Suprapubic skin (tissue), 4 donors: ENCODE measurements at places on chromosomes 2 and 18.

DNA sequence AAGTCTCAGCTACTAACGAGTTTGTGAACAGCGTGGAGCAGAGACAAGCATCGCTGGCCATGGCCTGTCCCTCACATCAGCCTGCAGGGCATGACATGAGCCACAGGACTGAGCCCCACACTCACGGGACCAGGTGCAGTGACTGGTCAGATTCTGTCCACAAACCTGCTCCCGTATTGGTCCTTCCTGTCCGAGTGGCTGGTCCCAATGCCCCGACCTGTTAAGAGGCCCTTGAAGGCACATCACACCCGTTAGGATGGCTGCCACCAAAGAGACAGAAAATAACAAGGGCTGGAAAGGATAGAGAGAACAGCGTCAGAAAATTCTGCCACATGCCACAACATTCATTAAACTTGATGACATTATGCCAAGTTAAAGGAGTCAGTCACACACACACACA is 403.2 kb upstream of the MYT1L start:
- peaks cover 5% of the 10 kb centered on the region for H3K27me3 ChIP-seq
- peaks cover 7% of the 10 kb centered on the region for H3K4me1 ChIP-seq
- H3K36me3 ChIP-seq: no peaks in the 10 kb centered on the region
- DNase-seq: no peak

DNA sequence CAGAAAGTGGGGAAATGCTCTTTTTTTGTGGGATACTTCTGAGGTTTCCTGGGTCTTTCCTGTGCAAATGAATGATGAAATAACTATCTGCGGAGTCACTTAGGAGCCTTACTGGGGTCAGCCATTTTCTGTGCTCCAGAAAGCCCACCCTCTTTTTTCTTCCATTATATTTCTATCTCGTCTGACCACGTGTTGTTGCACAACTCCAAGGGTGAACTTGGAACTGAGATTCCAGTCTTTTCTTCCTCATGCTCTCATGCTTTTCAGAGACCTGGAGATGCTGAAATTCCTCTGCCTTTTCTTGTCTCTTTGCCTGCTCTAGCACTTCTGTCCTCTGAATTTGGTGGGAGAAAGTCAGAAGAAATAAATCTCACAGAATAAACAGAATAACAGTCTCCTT is 4.8 kb upstream of the SCYGR5 start:
- H3K36me3 ChIP-seq: no peaks in the 10 kb centered on the region
- no peaks in the 10 kb centered on the region for H3K4me1 ChIP-seq
- no peaks in the 10 kb centered on the region for H3K27me3 ChIP-seq
- no peak overlapping the region for H3K4me3 ChIP-seq
- DNase-seq: no peak
- no peak overlapping the region for H3K27ac ChIP-seq

DNA sequence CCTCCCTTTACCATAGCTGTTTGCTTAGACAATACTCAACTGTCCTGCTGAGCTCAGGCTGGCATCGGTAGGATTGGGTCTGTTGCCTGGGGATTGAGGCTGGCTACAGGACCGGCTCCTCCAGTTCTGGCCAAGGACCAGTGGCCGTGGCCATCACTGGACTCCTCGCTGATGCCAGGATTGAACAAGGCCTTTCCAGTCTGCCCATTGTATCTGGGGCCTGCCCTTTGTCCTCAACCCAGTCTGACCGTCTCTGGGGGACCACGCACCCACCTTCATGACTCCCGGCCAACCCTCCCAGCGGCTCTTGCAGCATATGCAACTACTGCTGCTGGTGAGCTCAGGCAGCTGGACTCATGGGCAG is 28.7 kb downstream of the SH2D6 start:
- no peaks in the 10 kb centered on the region for H3K36me3 ChIP-seq
- H3K4me3 ChIP-seq: no peak overlapping the region
- no peak overlapping the region for H3K27ac ChIP-seq
- H3K4me1 ChIP-seq: peaks cover 14% of the 10 kb centered on the region

DNA sequence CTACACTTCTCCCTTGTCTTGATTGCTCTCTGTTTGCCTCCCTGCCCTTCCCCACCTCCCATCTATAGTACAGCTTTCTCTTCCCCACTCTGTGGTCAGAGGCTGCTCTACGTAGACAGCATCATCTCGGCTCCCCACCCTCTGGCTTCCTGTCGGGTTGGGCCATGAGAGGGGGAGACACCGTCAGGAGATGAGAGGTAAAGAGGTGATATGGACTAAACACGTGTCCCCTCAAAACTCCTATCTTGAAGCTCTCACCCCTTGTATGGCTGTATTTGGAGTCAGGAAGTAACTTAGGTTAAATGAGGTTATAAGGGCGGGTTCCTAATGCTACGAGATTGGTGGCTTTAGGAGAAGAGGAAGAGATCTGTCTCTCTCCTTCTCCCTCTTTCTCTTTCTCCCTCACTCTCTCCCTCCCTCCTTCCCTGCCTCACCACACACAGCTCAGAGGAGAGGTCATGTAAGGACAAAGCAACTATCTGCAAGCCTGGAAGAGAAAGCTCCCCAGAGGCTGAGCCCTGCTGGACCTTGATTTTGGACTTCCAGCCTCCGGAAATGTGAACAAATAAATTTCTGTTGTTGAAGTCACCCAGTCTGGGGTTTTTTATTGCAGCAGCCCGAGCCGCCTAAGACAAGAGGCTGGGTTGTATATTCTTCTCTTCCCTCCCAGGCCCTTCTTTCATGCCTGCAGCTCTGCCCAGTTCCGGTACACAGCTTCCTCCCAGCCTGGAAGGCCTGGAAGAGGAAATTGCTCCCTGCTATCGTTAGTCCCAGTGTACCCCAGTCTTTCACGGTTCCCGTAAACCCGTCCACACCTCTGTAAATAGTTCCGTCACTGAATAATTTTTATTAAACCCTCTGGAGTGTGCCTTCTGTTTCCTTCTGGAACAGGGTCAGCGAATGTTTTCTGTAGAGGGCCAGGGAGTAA is 138.0 kb downstream of the AKAIN1 start:
- no peak overlapping the region for H3K27ac ChIP-seq
- H3K27me3 ChIP-seq: no peaks in the 10 kb centered on the region
- peaks cover 3% of the 10 kb centered on the region for H3K4me1 ChIP-seq
- H3K36me3 ChIP-seq: no peaks in the 10 kb centered on the region

DNA sequence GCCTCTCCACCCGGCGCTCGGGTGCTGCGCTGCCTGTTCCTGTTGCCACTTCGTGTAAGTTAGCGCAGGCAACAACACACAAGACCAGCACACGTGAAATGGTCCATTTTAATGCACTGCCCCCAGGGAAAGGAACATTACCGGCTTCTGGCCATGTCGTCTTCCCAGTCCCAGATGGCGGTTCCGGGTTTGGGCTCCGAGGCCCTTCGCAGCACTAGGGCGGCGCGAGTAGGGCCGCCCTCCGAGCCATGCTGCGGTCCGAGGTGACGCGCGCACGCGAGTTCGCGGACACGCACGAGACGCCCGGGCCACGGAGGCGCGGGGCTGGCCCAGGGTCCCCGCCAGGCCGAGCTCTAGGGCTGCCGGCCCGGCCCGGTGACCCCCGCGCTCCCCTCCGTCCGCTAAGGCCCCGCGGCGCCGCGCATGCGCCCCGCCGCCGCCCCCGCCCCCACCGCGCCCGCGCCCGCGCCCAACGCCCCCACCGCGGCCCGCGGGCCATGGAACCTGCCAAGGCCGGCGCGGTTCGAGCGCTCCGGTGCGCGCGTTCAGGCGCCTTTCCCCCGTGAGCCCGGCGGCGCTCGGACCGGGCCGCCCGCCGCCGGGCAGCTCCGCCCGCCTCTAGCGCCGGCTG is 367 bp upstream of the ZNF236 start:
- peak overlapping the region; percentile 94 for H3K27ac ChIP-seq
- no peaks in the 10 kb centered on the region for H3K36me3 ChIP-seq
- no peaks in the 10 kb centered on the region for H3K27me3 ChIP-seq

GRCh38 chr2:85986121-85986520 is 97.3 kb upstream of the ST3GAL5 start:
- H3K4me3 ChIP-seq: no peak overlapping the region
- DNase-seq: no peak
- no peak overlapping the region for H3K27ac ChIP-seq
- H3K36me3 ChIP-seq: no peaks in the 10 kb centered on the region
- H3K27me3 ChIP-seq: no peaks in the 10 kb centered on the region

DNA sequence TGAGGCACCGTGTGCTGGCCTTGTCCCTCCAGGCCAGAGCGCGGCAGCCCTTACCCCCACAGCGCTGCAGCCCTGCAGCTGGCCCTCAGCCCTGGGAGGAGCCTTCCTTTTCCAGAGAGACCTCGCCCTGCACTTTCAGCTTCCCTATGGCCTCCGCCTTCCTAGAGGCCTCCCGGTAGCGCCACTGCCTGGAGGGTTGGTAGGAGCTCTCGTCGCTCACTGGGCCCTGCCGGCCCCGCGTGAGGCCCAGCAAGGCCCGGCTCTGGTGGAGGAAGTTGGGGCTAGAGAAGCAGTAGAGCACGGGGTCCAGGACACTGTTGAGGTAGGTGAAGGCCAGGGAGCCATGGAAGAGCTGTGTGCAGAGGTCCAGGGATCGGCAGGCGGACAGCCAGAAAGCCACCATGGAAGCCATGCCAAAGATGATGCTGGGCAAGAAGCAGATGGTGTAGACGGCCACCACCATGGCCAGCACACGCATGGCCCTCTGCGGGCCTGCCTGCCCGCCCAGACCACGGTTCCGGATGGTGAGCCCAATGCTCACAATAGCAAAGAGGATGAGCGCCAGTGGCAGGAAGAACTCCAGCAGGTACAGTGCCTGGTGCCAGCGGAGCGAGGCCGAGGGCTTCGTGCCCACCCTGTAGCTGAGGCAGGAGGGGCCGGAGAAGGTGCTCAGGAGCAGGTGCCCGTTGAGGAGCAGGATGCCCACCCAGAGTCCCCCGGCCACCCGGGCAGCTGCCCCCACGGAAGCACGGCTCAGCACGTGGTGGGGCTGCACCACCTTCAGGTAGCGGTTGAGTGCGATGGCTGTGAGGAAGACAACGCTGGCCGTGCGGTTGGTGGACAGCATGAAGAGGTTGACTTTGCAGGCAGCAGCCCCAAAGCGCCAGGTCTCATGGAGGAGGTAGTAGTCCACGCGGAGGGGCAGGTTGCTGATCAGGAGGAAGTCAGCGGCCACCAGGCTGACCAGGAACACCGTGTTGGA is 821 bp downstream of the OXER1 start:
- no peak overlapping the region for H3K27ac ChIP-seq
- no peak for DNase-seq
- H3K36me3 ChIP-seq: peaks cover 7% of the 10 kb centered on the region
- no peaks in the 10 kb centered on the region for H3K27me3 ChIP-seq
- no peaks in the 10 kb centered on the region for H3K4me1 ChIP-seq

GRCh38 chr2:153005071-153005730 is 286.8 kb downstream of the ARL6IP6 start:
- DNase-seq: no peak
- no peaks in the 10 kb centered on the region for H3K4me1 ChIP-seq
- no peaks in the 10 kb centered on the region for H3K27me3 ChIP-seq
- H3K4me3 ChIP-seq: no peak overlapping the region
- no peak overlapping the region for H3K27ac ChIP-seq

GRCh38 chr2:224669449-224669848 is 46.7 kb downstream of the CCDC195 start:
- H3K4me1 ChIP-seq: no peaks in the 10 kb centered on the region
- H3K36me3 ChIP-seq: no peaks in the 10 kb centered on the region
- H3K27ac ChIP-seq: no peak overlapping the region
- H3K27me3 ChIP-seq: no peaks in the 10 kb centered on the region
- H3K4me3 ChIP-seq: no peak overlapping the region
- DNase-seq: no peak

- H3K27me3 ChIP-seq: no peaks in the 10 kb centered on the region
- H3K4me1 ChIP-seq: no peaks in the 10 kb centered on the region
- DNase-seq: no peak
- no peak overlapping the region for H3K4me3 ChIP-seq
- no peak overlapping the region for H3K27ac ChIP-seq
- no peaks in the 10 kb centered on the region for H3K36me3 ChIP-seq
These were observed 508.3 kb downstream of the TSN start for GRCh38 chr2:122263746-122264145.

DNA sequence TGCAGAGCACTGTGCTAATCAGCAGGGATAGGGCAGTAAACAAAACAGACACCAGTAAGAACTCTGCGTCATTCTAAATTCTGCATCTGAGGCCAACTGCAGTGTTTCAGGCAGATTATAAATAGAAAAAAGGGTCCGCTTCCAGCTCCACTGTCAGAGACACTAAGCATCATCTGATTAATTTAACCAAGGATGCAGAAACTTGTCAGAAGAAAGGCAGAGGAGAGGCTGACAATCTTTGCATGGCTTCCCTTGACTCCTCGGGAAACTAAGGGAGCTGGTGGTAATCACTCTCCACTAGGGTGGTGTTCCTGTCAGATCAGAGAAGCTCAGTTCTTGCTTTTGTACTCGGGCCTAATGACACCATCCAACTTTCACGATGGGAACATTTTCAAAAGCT is 123.5 kb downstream of the DNAH6 start:
- no peaks in the 10 kb centered on the region for H3K27me3 ChIP-seq
- no peaks in the 10 kb centered on the region for H3K36me3 ChIP-seq
- no peak for DNase-seq
- no peaks in the 10 kb centered on the region for H3K4me1 ChIP-seq
- H3K27ac ChIP-seq: no peak overlapping the region
- no peak overlapping the region for H3K4me3 ChIP-seq

GRCh38 chr2:241659150-241659739 is 21.8 kb downstream of the ATG4B start:
- H3K27me3 ChIP-seq: no peaks in the 10 kb centered on the region
- no peak overlapping the region for H3K4me3 ChIP-seq
- H3K27ac ChIP-seq: no peak overlapping the region
- peaks cover 71% of the 10 kb centered on the region for H3K36me3 ChIP-seq

GRCh38 chr2:211401328-211401727 is 844.9 kb downstream of the CPS1 start:
- no peaks in the 10 kb centered on the region for H3K27me3 ChIP-seq
- H3K4me3 ChIP-seq: no peak overlapping the region
- no peaks in the 10 kb centered on the region for H3K36me3 ChIP-seq

GRCh38 chr18:35732636-35733035 is 151.1 kb downstream of the GALNT1 start:
- H3K27me3 ChIP-seq: no peaks in the 10 kb centered on the region
- no peak overlapping the region for H3K27ac ChIP-seq
- no peak overlapping the region for H3K4me3 ChIP-seq
- DNase-seq: no peak

DNA sequence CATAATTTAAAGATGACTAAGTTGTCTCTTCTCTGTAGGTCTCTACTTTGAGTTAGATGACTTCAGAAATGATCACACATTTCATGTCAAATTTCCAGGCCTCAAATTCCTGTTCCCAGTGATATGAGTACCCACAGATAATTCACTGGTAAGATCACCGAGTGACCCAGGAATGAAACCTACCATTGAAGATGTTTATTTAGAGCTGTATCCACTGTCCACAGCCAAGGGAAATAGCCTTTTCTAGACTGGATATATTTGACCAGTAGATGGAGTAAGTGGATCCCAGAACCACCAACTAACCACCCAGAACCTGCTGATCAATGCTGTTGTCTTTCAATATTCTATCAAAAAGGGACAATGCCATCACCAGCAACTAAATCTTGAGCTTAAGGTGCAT is 238.8 kb downstream of the SLC8A1 start:
- no peaks in the 10 kb centered on the region for H3K36me3 ChIP-seq
- H3K27ac ChIP-seq: no peak overlapping the region
- H3K4me3 ChIP-seq: no peak overlapping the region
- H3K27me3 ChIP-seq: no peaks in the 10 kb centered on the region
- no peaks in the 10 kb centered on the region for H3K4me1 ChIP-seq
- no peak for DNase-seq
